ENCODE measurements at places on chromosomes 4 and X.

DNA sequence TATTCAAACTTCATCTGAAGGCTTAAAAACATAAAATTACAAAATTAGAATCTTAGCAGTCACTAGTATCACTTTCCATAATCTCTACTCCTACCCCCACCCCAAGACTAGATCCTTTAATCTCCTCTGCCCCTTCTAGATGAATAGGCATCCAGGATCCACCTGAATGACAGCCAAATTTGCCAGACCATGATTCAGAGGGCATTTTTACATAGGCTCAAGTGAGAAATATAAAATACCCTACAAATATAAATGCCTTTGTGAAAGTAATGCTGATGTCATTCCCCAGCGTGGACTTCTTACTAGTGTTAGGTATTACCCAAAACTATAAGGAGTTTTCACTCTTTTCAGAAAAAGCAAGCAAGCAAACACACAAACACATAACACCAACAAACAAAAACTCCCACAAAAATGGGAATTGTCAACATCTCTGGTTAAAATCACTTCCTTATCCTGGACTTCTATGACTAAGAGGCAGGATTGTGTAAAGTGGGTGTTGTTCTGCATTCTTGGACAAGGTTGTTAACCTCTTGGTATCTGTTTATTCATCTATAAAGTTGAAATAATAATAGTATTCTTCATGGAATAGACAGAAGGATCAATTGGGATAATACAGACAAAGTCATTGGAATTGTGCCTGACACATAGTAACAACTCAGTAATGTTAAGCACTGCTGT, 51.3 kb upstream of the TMPRSS11F start:
- DNase-seq = no peak

DNA sequence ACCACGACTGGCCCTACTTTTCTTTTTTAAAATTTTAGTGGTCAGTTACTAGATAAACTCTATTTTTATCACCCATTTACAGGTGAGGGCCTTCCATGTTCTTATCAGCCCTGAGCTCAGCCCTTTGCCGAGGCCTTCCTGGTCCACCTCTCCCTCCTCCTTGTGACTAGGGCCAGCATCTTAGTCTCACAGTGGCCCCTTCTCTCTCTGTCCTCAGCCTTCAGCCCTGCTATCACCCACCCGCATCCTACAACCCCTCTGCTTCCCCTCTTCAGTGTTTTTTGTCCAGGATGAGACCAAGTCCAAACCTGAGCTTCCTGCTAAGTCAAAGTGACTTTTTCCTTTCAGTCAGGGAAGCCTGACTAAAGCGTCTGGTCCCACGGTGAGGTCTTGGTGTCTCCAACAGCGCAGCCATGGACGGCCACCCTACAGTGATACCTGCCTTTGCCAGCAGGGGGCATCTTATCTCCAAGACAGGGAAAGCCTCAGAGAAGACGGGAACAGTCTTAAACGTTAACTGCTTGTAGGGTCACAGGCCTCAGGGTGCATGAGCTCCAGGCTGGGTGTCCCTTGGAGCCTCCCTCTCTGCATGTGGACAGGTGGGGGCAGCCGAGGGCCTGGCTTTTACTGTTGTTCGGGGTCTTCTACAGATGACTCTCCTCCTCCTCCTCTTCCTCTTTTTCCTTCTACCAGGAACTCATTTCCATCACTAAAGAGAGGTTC, 11.7 kb upstream of the GAGE10 start:
- DNase-seq = no peak

- DNase-seq = no peak
Measured at GRCh38 chr4:130955520-130955919, 1859.6 kb downstream of the C4orf33 start.

DNA sequence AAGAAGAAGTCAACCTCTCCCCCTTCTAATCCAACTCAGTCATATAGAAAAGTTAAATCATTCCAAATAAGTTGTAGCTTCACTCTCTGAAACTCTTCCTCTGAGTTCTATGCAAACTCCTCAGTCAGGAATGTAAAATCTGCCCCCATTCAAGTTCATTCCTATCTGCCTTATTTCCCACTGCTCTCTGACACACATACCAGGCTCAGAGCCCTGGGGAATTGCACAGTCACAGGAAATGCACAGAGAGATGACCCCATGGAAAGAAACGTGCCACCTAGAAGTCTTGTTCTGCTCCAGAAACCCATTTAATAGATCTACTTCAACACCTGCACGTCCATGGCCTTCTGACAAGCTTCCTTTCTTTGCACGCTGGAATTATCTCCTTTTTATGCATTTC, 236.0 kb upstream of the VCX3A start:
- DNase-seq = no peak

GRCh38 chrX:41761169-41761568, 37.2 kb downstream of the GPR82 start:
- no peak for DNase-seq

DNA sequence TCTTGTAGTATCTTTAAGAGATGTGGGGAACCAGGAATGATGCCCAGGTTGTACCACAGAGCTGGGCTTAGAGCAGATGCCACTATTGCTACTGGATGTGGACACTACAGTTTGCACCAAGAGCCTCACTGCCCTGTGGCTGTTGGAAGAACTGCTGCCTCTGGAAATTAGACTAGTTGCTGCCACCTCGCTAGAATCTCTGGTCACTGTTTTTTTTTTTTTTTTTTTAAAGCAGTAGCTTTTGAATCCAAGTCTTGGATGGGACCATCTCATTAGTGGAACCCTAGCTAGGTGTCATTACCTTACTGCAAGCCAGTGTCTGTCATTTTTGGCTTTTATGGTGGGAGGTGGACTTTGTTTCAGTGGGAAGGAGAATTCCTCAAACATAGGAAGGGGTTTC, 105.5 kb downstream of the ARHGAP10 start:
- DNase-seq = no peak

GRCh38 chrX:44669626-44670025, 127.0 kb upstream of the FUNDC1 start:
- DNase-seq = no peak

DNA sequence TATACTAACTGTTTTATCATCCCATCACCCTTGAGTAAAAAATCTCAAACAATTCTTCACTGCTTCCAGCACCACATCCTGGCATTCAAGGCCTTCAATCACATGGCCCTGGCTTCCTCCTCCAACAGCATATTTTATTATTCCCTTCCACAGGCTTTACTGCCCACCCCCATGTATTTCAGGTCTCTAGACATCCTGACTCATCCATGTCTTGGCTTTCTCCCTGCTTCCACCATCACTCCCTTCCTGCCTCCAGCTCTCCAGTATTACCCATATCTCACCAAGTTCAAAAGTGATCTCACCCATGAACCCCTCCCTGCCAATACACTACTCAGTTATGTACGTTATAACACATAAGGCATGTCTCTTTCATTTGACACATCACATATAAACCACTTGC, 34.7 kb upstream of the PLAC1 start:
- peak; percentile 5 for DNase-seq

DNA sequence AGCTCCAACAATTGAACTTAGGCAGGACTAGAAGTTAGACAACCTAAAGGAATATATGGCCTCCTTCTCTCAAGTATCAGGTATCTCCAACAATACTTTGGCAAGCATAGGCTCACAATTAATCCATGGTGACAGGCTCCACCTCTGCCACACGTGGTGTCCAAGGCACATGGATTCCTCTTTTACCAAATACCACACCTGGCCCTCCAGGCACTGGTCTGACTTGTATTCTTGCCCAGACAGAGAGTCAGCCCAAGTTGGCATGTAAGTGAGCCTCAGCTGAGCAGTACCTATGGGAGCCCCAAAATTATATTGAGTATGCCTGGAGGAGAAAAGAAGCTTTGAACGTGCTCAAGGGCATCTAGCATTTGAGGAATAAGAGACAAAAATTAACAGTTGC, 19.6 kb downstream of the SRPX2 start:
- no peak for DNase-seq

GRCh38 chrX:132968296-132968949, 10.0 kb upstream of the HS6ST2 start:
- DNase-seq = no peak

DNA sequence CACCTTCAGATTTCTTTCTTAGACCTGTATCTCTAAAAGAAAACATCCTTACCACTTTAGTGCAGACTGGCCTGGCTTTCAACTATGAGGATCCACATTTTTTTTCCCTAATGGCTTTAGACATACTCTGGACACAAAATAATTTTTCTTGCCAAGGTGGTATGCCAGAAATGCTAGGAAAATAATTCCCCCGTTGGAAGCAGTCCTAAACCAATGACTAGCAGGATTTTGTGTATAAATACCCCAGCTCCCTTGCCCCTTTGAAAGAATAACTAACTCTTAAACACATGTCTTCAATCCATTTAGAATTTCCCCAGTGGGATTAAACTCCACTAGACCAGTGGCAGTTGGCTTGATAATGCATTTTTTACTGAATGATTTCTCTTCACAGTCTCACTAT, 500.5 kb upstream of the FTHL17 start:
- DNase-seq = no peak

- DNase-seq = no peak
Measured at GRCh38 chr4:153232768-153233167, 28.5 kb downstream of the TRIM2 start.

DNA sequence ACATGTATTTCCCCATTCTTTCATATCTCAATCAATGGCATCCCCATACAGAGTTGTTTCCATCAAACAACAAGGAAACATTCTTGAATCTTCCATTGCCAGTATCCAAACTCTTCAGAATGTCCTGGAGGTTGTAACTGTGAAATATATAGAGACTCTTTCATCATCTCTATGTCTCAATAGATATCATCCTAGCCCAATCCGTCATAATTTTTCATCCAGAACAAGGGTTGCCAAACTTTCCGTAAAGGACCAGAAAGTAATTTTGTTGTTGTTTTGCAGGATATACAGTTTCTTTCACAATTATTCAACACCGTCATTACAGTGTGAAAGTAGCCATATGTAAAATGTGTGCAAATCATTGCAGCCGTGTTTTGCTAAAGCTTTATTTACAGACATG, 15.2 kb upstream of the CXCL6 start:
- DNase-seq = no peak

- DNase-seq = peak; percentile 35
Measured at GRCh38 chr4:156830351-156830750, 141.2 kb downstream of the PDGFC start.

DNA sequence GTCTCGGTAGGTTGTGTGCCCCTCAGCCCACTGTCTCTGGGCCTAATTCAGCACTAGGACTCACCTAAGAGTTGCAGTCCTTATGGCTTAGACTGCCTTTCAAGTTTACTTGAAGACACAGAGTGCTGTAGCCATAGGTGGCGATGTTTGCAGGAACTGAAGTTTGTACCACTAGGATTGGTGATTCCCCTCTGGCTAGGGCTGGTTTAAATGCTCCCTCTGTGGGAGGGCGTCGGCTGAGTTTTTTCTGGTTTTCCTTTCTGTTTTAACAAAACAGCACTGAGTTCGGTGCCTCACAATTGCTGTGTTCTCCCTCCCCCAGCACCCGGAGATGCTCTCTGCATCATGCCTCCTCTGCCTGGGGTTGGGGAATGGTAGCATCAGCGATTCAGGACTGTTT, 480.9 kb downstream of the PCDH11X start:
- DNase-seq = no peak

DNA sequence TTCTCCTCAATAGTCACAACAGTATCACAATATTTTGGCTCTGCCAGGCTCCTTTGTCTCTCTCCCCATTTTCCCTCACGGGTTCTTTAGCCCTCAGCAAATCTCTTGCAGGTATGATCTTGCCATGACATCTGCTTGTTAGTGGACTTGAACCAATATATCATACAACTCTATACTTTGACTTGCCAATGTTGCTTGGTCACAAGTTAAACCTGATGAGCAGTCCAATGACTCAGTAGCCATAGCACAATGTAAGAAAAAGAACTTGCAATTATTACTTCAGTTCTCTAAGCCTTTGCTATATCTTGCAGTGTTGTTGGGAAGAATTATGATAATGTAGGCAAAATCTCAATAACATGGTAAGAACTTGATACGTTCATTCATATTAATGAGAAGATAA, 174.6 kb upstream of the NRK start:
- DNase-seq = no peak

DNA sequence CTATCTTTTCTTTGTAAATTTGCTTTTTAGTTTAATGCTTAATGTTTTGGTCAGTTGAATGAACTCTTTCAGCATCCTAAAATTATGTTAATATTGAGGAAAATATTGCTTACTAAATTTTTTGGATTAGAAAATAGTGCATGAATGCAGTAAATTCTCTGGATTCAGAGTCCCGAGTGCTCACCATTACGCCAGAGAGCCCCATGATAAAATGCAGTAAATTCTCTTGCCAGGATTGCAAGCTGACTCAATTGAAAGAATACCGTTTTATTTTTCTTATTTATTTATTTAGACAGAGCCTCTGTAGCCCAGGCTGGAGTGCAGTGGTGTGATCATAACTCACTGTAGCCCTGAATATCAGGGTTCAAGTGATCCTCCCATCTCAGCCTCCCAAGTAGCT, 60.9 kb upstream of the ENPEP start:
- no peak for DNase-seq

DNA sequence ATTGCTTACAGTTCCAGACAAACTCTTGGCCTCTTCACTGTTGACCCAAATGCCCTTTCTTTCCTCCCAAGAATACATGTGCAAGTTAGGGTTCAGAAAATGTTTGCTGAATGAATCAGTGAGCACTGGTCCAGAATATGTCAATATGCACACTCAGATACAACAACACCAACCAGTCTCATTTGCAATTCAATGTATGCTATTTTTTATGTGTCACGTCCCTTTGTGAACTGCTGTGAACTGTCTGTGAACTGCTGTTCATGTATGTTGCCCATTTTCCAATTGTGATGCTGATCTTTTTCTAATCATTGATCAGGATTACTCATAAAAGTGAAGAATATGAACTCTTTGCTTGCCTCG, 17.8 kb downstream of the GAB3 start:
- DNase-seq = no peak

DNA sequence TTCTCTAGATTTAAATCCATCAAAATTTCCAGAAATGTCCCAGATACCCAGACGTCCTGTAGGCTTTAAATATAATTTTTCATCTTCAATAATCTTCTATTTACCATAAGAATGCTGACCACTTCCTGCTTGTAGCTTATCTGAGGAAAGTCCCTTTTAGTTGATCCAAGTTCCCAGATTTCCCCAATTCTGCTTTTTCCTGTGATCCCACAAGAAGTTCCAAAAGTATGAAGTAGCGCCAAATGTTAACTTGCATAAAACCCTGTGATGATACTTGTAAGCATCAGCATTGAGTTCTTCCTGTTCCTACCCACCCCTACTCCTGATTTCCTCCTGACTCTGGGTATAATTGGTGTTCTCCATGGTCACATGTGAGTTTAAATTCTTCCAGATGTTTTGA, 10.6 kb upstream of the TLR8 start:
- no peak for DNase-seq

- peak; percentile 17 for DNase-seq
Measured at GRCh38 chr4:107801766-107802211, 22.9 kb upstream of the SGMS2 start.

All from amniotic stem cell (primary cell).